ENCODE measurements at places on chromosomes 1 and 21.

GRCh38 chr1:46489638-46490405, at the start of gene DMBX1:
DMBX1 (plus strand) TSS chr1:46489836; CDS start chr1:46507011, 17,175 bp downstream.
- no peak for DNase-seq

GRCh38 chr1:24659993-24660665, 17.0 kb downstream of the SRRM1 start:
- DNase-seq, result no peak

DNA sequence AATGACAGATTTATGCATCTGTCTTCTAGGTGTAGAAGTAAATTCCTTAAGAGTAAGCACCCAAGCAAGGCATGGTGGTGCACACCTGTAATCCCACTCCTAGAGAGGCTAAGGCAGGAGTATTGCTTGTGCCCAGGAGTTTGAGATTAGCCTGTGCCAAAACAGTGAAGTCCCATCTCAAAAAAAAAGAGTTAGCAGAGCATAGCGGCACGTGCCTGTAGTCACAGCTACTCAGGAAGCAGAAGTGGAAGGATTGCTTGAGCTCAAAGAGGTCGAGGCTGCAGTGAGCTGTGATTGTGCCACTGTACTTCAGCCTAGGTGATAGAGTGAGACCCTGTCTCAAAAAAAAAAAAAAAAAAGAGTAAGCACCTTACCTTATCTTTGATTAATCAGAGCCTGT, 15.1 kb upstream of the TIPRL start:
- no peak for DNase-seq

DNA sequence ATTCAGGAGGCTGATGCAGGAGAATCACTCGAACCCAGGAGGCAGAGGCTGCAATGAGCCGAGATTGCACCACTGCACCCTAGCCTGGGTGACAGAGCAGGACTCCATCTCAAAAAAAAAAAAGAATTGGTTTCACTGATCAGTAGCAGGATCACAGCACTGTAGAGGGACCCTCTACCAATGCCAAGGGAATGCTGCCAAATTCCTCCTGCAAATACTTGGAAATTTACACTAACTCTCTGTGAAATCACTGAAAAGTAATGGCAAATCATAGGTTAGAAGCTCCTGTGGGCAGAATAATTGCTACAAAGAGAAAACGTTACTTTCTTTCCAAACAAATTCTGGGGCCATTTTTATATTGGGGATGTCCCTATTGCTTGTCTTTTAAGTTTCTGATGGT, 6.7 kb upstream of the GPR25 start:
- no peak for DNase-seq

DNA sequence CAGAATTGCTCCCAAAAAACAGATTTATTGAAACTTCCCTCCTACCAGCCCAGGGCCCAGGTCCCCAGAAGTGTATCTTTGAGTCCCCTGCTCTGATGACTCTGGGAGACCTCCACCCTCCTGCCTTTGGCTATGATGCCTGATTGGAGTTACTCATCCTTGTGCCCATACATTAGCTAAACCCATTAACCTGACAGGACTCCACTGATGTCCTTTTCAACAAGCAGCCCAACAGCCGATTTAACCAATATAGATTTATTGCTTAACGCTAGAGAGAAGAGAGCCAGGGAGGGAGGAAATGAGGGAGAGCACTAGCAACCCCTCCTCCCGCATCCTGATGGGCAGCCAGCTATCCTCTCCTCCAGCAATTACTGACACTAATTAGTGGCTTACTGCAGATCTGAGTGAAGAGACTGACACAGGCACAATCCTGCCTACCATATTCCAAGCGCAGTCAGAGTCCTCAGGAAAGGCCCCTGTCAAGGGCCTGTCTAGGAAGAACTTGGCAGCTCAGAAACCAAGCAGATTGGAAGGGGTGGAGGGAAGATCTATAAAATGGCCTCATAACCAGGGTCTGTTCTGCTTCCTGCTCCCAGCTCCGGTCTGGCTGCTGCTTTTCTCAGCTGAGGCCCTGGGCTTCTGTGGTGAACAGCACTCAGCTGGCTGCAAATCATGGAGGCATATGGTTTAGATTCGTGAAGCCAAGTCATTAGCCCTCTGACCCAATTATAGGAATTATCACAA, 484.5 kb upstream of the DAB1 start:
- no peak for DNase-seq

- DNase-seq, result no peak
Observed at GRCh38 chr1:234607109-234608024, 2.6 kb downstream of the IRF2BP2 start.

DNA sequence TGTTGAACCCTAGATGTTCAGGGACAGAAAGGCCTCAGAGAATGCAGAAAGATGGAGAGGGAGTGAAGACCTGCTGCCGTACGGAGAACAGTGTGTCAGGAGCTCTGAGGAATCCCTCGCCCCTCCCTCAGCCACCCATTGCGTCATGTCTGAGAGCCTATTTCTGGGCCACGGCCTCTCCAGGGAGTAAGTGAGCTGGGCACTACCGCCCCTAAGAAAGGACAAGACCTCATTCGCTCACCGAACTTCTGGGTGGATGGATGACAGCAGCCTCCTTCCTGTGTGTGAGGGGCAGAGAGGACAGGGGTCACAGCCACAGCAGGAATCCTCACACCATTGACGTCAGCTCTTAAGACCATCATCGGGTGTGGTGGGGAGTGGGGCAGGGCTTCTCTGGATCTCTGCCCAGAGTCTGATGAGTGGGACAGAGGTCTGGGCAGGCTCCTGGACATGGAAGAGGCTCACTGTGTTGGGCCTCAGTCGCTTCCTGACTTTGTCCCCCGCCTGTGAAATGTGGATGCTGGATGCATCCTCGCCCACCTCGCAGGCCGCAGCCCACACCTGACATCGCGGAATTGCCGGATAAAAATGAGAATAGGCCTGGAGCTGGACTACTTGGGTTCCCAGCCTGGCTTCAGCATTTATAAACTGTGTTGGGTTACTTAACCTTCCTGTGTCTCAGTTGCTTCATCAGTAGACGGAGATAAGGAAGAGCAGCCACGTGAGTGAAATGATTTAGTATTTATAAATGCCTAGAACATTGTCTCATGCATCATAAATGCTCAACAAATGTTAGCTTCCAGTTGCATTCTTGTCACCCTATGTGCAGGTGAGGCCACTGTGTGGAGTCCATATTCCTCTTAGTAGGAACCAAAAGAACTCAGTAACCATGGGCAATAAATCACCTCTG, 238.6 kb downstream of the TRABD2B start:
- DNase-seq, result no peak

GRCh38 chr1:92817986-92818764, 13.7 kb upstream of the RPL5 start:
- no peak for DNase-seq

DNA sequence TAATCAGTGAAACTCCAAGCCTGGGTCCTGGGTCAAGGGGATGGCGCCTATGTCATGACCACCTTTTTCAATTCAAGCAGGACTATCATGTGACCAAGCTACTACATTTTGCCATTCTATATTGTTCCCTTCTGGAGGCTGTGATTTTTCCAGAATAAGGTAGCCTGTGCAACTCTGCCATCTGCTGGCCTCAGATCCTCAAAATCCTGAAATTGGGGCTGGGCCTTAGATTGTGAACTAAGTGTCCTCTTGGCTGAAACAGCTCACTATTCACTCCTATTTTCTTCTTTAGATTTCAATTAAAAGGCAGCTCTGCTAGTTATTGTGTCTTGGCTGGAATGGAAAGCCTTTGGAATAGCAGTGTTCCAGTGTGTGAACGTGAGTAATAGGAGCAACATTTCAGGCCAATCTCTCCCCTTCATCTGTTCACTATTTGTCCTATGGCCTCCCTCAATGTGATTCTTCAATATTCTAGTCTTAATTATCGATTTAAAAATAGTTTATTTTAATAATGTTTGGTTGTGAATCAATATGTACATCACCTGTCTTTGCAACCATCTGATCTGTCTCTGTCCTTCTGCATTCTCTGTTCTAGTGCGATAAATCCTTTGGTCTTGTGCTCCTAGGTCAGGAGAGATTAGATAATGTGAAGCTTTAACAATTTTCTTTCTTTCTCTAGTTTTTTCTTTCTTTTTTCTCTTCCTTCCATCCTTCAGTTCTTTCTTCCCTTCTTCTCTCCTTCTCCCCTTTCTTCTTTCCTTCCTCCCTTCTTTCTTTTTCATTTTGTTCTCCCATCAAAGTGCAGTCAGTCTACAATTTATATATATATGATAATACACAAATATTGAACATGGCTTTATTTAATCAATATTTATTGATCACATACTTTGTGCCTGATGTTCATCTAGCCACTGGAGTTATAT, 69.8 kb downstream of the CR1 start:
- no peak for DNase-seq

GRCh38 chr1:171226747-171227370, 21.4 kb upstream of the FMO1 start:
- peak; percentile 81 for DNase-seq

DNA sequence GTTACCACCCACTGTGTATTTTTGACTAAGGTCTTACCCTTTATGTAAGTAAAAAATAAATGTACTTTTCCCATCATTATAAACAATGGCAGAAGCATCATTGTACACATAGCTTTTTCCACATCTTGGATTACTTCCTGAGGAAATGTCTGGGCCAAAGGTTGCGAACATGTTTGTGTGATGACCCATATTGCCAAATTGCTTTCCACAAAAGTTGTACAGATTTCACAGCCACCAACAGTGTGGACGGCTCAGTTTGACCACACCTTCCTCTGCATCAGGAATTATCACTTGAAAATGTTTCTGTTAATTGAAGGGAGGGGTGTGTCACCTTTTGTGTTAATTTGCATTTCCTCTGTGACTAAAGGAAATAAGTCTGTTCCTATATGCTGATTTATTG, 25.7 kb downstream of the AKNAD1 start:
- no peak for DNase-seq

DNA sequence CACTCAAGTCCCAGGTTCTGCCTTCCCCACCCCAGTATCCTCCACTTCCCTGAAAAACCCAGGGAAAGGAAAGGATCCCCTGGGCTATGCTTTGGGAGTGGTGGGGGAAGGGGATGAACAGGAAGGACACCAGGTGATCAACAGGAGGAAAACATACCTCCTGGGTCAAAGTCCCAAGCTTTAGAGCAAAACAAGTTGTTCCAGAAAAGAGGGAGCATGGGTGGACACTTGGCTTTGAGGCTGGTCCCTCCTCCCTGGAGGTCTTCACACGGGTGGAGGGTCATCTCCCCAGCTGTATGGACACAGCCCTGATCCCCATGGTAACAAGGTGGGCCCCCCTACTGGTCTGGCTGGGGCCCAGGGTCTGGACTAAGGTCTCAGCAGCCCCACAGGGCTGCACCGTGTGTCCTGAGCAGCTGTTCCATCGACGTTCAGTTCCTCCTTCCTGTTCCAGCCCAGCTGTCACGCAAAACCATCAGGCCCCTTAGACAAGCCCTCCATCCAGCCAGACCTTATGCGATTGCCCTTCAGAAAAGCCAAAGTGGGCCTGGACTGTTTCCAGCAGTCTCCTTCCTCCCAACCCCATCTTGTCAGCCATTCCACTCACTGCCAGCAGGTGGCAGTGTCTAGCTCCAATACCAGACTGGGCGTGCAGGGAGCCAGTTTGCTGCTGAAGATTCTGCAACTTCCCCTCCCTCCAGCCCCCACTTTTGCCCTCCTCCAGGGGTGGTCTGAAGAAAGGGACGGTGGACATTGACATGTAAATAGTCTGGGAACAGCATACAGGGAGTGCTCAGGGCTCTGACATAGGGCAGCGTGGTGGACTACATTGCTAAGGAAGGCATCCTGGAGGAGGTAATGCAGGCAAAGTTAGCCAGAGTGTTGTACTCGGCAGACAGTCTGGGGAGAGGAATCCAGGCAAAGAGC, 2.9 kb upstream of the PDZK1IP1 start:
- DNase-seq, result peak; percentile 29

DNA sequence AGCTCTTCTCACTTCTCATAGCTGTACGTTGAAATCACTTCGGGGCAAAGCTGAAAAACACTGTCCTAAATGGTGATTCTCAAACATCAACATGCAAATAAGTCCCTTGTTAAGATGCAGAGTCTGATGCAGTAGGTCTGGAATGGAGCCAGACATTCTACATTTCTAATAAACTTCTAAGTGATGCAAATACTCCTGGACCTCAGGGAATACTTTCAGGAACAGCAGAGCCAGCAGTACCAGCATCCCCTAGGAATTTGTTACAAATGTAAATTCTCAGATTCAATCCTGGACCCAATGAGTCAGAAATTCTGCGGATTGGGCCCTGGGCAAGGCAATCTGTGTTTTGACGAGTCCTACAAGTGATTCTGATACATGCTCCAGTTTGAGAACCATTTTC, 152.3 kb downstream of the PCNX2 start:
- DNase-seq, result no peak

DNA sequence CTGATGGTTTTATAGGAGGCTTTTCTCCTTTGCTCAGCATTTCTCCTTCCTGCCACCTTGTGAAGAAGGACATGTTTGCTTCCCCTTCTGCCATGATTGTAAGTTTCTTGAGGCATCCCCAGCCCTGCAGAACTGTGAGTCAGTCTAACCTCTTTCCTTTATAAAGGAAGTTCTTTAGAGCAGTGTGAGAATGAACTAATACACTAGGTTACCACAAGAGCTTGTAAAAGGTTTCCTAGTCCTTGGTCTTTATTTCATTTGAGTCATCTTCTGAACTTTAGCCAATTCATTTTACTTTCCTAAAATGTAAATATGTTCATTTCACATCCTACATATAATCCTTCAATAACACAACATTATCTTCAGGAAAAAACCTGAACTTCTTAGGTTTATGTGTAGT, 365.3 kb downstream of the HHIPL2 start:
- no peak for DNase-seq

DNA sequence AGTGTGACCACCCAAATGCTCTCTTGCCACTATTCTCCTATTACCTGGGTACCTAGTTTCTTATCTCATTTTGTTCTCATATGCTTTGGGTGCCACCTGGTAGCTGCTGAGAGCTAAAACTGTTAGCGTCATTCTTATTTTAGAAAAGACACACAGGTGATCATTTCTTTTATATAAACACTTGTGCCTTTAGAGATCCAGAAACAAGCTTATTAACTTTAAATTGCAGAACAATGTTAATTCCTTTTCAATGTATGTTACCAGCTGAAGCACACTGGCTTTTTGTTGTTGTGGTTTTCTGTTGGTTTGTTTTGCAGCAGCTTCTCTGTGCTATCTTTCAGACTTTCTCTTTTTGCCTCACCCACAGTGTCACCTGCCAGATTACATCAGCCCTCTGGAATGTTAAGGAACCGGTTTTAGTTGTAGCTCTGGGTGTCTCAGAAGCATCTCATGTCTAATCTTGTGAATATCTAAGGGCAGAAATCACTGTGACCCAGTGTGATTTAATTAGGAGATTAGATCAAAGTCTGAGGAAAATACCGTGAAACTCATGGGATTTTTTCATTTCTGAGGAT, 43.4 kb upstream of the SLC19A2 start:
- DNase-seq, result no peak

DNA sequence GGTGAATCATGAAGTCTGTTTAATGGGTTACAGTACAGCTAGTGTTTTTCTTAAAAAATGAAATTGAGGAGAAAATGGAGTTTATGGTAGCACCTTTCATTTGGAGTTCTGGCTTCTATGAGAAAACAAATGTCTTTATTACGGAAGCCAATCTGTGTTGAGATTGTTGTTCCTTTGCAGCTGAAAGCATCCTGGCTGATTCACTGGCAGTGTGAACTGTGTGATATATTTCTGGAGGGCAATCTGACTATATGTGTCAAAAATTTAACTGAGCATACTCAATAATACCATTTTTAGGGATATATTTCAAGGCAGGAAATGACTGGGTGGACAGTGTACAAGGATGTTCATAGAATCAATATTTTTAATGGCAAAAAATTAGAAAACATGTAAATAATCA, 46.6 kb upstream of the LYST start:
- no peak for DNase-seq

- no peak for DNase-seq
Observed at GRCh38 chr1:31663622-31664452, 19.2 kb upstream of the PEF1 start.

- no peak for DNase-seq
Observed at GRCh38 chr1:157278383-157279137, 140.4 kb upstream of the ETV3 start.

All from astrocyte of the cerebellum (primary cell).